ENCODE measurements at places on chromosomes 2 and 18. TPM values are rescaled to one million over a fixed set of nuclear protein-coding genes. Genes with fewer than 3 reads are reported as not detected.

DNA sequence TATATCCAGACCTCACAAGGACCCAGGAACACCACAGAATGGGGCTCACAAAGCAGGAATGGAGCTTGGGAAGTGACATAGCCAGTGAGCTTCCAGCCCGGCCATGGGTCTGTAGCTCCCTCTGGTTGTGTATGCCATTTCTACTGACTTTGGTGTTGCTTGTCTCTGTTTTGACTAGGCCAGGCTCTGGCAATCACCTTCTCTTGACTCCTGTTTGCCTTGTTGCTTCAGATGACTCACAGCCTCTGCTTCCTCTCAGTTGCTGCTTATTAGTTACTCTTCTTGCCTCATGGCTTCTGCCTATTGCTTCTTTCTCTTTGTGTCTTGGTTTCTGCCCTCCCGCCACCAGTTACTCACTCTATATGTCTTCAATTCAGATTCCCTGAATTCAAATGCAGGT, 15.8 kb upstream of the IER3IP1 start:
- no peak for DNase-seq

GRCh38 chr18:10124967-10125366, 211.2 kb downstream of the VAPA start:
- DNase-seq: no peak

- no peak for DNase-seq
These were observed 93.5 kb downstream of the TMEM18 start for GRCh38 chr2:583666-584065.

- no peak for DNase-seq
These were observed 274.8 kb downstream of the AGAP1 start for GRCh38 chr2:235768606-235769005.

DNA sequence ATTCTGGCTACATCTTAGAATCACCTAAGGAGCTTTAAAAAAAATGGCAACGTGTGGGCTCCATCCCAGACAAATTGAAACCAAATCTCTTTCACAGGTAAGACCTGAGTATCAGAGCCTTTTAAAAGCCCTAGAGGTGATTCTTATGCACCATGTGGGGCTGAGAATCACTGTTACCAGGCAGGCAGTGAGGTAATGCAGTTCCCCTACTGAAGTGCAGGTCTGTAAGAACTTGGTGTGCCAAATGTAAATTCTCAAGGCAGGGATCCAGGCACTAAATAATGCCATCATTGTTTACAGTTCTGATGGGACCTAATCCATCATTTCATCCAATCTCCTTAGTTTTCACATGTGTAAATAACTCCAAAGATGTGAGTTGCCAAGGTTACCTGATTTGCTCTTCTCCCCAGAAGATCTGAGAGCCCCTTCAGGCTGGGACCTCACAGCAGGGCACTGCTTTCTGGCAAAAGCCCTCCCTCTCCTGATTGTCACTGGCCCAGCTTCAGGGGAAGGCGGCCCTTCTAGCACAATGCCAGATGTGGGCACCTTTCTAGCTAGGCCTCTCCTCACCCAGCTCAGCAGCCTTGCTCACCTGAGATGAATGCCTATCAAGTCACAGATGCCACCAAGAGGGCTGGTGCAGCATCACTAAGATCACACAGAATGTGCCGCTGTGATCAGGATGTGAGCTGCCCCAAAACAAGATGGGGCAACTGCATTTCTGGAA, 73.6 kb upstream of the RGPD5 start:
- DNase-seq: peak; percentile 58

DNA sequence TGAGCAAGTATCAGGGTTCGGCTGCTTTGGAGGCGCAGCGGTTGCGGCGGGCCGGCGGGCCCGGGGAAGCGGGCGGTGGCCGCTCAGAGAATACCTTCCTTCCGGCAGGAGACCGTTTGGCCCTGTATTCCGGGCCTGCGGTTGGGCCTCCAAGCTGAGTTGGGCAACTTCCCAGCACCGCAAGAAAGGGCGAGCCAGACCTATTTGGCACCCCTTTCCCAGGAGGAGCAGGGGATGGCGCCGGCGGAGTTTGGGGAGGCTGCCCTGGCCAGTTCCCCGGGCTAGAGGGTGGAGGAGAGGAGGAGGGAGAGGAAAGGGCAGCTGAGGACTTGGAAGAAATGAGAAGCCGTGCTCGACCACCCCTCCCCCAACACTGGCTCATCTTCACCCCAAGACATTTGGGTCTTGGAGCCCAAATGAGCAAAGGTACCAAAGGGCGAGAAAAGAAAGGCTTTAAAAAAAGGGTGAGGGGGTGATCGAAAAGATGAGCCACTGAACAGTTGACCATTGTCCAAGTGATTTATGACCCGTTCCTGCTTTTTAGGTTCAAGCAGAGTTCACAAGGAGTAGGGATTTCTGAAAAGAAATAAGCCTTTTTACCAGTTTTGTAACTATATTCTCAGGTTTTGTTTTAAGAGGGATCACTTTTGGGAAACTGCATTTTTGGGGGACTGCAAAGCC, 8.4 kb downstream of the HOXD3 start:
- DNase-seq: no peak

DNA sequence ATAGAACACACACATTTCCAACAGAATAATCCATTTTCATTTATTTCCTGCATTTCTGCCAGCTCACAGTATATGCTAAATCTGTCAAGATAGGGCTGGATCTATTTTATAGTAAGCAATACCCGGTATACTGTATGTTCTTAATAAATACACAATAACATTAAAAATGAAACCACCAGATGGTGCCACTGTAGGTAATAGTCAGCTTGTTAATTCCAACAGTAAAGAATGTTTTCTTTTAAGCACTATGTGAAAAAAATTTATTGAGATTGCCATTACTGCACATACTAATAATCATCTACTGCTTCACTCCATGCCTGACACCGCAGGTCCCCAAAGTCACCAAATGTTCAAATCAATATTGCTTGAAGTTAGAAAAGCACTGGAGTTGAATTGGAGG, 131.5 kb upstream of the PGAP1 start:
- no peak for DNase-seq

DNA sequence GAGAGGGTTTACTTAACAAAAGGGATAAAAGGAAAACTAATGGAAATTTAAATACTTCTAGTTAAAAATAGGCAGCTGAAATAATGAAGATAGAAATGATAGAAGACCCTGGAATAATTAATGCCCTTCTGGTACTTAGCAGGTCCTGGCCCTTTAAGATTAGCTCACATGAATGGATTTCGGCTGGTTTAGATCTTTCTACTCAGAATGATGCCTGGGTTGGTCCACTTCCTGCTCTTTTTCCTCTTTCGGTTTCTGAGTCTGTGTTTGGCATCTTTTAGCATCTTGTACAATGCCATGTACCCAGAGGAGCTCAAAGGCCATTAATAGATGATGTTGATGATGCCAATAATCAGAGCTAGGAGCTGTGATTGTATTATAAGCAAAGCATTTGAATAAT, 290.5 kb downstream of the CLIP4 start:
- DNase-seq: no peak

DNA sequence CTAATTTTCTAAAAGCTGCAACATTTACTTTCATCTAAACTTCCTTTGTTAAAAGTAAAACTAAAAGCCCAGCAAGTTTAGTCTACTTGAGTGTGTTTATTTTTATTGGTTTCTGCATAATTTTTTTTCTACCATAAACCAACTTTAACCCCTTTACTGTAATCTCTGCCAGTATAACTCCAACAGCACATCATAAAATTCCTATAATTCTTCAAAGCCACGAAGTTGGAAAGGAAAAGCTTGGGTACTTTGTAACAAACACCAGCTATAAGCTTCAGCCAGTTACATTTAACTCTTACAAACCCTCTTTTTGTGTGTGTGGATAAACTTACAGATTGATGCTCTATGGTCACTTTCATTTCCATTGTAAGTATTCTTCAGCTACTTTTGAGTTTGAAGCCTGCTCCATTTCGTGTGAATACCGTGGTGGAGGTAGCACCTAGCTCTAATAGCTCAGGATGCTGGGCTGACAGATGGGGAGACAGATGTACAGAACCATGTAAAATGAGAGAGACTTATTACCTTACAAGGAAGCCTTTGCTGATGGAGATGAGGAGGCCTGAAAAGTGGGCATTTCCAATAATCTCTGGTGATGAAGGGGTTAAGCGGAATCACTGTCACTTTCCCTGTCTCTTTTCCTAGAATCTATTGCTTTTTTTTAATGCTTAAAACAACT, 42.5 kb downstream of the ZEB2 start:
- no peak for DNase-seq

DNA sequence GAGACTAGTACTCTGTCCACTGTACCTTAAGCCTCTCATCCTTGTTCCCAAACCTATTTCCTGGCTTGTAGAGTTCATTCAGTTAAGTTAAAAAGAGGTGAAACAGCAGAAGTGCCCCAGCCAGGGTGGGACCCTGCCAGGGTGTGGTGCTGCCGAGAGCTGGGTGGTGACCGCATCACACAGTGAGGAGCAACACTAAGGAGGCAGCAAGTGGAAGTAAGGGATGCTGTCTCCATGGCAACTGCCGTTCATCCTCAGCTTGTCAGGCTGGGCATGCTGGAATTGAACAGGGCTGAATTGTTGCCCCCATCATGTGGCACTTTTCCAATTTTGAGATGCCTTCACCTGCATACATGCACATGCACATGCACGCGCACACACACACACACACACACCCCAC, 77.0 kb downstream of the VSNL1 start:
- DNase-seq: no peak

GRCh38 chr2:82282111-82282882, 1977.7 kb upstream of the LRRTM1 start:
- DNase-seq: no peak

DNA sequence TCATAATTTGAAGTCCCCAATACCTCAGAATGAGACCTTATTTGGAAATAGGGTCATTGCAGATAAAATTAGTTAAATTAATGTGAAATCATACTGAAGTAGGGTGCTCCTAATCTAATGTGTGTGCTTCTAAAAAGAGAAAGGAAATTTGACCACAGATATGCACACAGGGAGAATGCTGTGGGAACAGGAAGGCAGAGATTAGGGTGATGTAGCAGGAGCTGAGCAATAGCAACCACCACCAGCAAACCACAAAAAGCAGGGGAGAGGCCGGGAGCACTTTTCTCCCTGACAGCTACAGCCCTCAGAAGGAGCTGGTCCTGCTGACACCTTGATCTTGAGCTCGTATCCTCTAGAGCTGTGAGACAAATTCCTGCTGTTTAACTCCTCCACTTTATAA, 24.6 kb upstream of the SCG2 start:
- DNase-seq: no peak

DNA sequence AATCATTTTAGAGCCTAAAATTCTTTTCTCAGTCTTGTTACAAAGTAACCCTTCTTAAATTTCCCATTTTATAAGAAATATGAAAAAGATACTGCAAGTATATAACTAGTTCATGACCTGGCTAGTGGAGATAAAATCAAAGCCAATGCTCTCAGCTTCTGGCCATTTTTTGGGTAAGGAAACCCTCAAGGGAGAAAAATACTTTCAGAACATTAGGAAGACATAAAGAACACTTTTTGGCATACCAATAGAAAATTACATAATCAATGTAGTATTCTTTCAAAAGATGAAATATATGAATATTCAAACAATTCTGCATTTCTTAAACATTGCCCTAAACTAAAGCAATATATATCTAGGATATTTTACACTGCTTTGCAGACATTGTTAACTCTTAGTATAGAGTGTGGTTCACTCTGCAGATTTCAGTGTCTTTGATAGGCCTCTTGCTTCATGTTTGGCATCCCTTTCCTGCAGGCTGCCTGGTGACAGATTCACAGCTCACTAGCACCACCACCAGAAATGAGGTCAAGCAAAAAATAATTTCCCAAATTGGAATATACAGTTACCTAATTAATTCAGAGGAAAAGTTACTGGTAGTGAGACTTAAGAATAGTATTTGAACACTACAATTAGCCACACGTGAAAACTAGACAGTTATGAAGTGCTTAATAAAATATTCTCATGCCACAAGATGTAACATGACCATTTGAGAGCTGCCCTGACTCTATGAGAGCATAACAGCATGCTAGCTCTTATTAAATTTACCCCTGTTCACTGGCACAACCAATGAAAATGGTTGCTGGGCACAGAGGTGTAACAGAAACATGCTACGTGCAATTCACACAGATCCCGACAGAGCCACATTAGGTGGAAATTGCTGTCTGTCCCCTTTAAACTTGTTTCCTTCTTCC, 36.0 kb downstream of the PAIP2B start:
- DNase-seq: peak; percentile 21

DNA sequence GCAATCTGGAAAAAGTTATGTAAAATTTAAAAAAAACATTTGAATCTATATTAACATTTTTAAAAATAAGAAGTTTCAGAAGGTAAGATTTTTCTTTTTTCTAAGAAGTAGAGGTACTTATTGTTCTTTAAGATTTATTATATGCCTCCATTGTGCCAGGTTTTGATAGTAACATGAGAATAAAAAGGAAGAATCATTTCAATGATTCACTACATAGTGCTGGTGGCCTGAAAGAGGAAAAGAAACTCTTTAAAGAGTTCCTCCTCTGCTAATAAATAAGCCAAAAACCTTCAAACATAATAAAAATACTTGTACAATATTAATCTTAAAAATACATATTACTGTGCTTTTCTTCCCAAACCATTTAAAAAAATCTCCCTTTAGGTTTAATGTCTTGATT, 69.0 kb downstream of the ANKRD44 start:
- no peak for DNase-seq

DNA sequence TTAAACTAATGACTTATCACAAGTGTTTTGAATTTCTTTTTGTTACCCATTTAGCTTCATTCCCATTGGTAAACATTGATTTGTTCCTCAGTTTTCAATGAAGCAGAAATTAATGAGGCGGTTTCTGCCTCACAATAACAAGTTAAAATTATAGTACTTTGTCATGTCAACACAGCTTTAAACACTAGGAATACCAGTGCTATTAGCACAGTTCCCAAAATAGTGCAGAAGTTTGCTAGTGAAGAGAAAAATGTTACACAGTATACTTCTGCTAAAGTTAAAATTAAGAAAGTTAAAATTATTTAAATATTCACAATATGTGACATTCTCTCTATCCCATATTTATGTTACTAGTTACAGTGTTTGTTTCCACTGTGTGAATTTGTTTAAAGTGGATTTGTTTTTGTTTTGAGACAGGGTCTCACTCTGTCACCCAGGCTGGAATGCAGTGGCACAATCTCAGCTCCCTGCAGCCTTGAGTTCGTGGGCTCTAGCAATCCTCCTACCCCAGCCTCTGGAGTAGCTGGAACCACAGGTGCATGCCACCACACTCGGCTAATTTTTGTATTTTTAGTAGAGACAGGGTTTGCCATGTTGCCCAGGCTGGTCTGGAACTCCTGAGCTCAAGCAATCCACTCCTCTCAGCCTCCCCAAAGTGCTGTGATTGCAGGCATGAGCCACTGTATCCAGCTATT, 3.8 kb upstream of the CHN1 start:
- no peak for DNase-seq

ERBB4 gene
- total RNA-seq: 17.8 TPM

LBX2 gene
- total RNA-seq: not detected

ALPP gene
- total RNA-seq: not detected

CDH19 gene
- total RNA-seq: 10.8 TPM

PRSS56 gene
- 0.82 TPM for total RNA-seq

DNAJC5G gene
- not detected for total RNA-seq

TSPYL6 gene
- total RNA-seq: 0.21 TPM

ETAA1 gene
- 27.7 TPM for total RNA-seq

C1GALT1C1L gene
- total RNA-seq: not detected

OTOS gene
- not detected for total RNA-seq

GLI2 gene
- total RNA-seq: 6.9 TPM
